ENCODE measurements at places on chromosomes 2 and 18.

- no peak for DNase-seq
Measured at GRCh38 chr18:34880882-34881834, 160.1 kb upstream of the MAPRE2 start.

GRCh38 chr2:192585418-192585817 lies 390.7 kb upstream of the TMEFF2 start:
- no peak for DNase-seq

GRCh38 chr2:100905132-100905805 lies 85.3 kb downstream of the NPAS2 start:
- DNase-seq, result no peak

GRCh38 chr2:187900021-187900420 lies 345.8 kb upstream of the TFPI start:
- no peak for DNase-seq

DNA sequence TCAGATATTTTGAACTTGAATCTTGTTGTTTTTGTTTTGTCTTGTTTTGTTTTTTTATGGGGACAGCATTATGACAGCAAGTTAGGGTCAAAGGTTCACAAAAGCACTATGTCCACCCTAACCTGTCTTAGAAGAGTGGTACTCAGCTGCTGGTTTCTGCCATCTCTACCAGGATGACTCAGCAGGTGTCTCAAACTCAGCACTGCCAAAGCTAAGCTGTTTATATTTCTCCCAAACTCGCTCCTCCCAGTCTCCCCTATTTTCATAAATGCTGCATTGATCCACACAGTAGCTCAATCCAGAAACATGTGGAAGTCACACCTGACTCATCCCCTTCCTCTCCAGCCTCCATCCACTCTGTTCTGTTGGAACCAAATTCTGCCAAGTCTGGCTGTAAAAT lies 134.9 kb downstream of the ZBTB7C start:
- no peak for DNase-seq

DNA sequence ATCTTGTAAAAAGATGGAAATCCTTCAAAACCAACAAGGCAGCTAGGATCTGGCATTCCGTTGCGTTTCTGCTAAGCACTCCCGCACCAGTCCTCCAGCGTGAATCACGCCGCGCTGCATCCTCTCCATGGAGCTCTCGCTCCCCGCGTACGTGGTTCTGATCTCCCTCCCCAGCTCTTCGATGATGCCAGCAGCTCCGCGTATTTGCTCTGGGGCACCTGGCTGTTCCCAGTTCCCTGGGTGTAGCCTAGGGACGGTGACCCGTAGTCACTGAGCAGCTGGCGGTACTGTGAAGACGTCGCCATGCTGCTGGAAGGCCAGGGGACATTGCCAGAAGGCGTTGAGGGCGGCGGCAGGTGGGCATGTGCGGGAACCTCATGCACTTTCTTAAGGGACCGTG lies 407.5 kb downstream of the RNF144A start:
- DNase-seq, result no peak

- DNase-seq, result no peak
Measured at GRCh38 chr2:157843935-157844334, 32.2 kb downstream of the ACVR1 start.

GRCh38 chr2:215505044-215505786 lies 69.3 kb upstream of the FN1 start:
- peak; percentile 78 for DNase-seq

- DNase-seq, result no peak
Measured at GRCh38 chr2:52084759-52085158, 1052.8 kb upstream of the NRXN1 start.

- peak; percentile 46 for DNase-seq
Measured at GRCh38 chr2:20781656-20782265, 41.1 kb downstream of the LDAH start.

- DNase-seq, result no peak
Measured at GRCh38 chr2:85180322-85181133, 47.3 kb downstream of the TCF7L1 start.

DNA sequence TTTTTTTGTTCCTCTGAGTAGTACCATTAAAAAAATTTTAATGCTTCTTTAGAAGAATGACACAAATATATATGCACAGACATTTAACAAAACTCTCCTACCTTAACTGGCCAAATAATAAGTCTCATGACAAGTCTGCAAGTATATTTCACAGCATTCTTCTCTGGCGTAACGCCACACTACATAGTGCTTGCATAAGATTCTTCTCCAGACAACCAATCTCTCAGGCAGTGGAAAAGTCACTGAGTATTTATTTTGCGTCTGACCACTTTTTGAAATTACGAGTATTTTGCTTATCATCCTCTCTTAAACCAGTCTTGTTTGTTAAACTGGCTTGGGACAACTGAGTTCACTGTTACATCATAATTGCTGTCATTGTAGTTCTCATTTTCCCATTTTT lies 749.2 kb downstream of the ADCYAP1 start:
- DNase-seq, result no peak

DNA sequence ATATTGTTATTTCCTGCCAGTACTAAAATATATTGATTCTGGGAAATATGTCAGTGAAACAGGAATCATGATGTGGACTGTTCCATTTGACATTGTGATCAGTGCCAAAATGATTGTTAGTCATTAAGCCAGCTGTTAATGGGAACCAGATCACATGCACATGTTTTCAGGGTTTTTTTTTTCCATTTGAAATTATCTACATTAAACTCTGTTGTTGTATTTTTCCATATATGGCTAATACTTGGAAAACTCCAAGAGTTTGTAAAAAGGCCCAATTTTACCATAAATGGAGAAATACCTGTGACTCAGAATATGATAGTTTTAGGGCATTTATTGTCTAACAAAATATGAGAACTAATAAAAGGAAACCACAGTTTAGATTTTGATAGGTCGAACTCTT lies 13.4 kb downstream of the ITGAV start:
- DNase-seq, result no peak

DNA sequence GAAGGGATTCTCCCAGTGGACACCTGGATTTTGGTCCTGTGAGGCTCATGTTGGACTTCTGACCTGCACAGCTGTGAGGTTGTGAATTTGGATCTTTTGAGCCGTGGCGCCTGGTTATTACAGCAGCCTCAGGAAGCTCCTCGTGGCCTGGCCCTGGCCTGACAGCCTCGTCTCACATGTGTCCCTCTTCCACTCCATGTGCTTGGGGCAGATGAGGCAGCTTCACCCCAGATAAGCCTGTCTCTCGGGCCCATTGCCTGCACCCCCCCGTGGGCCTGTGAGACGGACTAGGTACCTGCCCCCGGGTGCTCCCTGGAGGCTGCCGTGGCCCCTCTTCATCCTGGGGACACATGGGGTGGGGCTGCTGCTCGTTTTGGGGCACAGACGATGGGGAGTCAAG lies 51.2 kb downstream of the CTDP1 start:
- DNase-seq, result no peak

DNA sequence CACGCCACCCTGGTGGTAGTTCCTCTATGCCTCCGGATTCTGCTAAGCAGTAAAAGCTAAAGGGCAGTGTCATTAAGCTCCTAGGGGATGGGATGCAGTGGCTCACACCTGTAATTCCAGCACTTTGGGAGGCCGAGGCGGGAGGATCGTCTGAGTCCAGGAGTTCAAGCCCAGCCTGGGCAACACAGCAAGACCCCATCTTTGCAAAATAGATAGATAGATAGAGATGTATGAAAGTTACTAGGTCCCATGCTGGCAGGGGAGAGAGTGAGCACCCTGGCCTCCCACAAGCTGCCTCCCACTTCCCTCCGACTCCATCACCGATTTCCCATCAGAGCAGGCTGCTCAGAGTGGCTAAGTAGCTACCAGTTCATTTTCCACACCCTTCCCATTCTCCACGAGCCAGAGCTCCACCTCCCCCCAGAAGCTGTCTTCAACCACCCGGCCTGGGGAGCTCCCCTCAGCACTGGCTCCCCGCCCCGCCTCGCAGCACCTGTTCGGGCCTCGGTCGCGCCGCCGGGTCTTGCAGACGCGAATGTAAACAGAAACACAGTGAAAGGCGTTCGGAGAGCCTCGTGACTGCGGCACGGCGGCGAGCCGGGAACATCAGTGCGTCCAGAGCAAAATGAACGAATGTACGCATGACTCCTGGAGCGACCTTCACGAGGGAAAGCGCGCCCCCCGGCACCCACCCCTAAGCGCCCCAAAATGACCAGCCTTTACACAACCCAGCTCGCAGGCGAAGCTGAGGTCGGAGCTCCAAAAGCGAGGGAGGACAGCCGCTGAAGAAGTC lies 598 bp upstream of the CEP68 start:
- DNase-seq, result peak; percentile 46

DNA sequence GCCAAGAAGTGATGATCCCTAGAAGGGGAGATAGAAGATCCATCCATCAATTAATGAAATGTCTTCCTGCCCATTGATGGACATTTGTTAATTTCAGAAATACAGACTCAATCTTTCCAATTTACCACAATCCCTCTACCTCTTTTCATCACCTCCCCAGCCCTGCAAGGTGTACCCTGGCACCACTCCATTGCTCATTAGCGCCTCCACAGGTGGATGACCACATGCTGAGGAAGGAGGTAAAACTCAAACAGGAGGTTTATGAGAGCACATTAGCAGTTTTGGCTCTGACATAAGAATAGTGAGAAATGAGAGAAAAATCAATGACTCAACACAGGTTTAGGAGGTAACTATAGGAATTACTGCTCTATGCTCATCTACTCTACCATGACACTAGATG lies 208.0 kb downstream of the C1D start:
- no peak for DNase-seq

DNA sequence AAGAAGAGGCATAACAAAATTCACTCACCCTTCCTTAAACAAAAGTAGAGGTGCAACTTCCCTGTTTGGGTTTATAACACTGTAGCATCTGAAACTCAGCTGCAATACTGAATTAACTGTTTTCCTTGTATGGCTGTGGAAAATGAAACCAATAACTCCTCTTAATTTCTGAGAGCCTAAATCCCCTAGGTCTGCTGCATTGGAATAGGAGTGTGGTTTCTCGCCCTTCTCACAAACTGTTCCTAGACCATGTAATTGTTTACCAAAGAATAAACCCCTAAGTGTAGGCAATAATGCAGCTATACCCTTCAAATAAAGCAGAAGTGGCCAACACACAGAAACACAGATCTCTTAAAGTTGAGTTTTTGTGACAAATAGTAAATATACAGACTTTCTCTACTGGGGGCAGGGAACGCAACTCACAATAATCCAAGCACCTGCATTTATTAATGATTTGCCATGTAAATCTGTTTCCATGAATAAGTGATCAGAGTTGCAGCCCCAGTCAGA lies 52.0 kb downstream of the RASGRP3 start:
- DNase-seq, result no peak

- no peak for DNase-seq
Measured at GRCh38 chr18:13191779-13192178, 26.8 kb upstream of the LDLRAD4 start.

DNA sequence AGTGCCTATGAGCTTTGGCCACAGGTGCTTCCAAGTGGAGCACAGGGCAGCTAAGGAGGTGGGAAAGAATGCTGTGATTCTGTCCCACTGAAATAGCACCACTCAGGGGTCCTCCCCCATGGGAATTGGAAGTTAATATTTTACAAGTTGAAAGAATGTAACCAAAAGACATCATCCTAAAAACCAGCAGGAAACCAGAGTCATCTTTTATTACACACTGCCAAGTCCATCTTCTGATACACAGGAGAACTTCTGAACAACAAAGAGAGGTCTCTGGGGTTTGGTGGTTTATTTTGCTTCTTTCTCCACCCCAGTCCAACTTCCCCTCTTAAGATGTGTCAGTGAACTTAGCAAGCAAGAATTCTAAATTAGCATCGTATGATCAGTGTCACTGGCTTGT lies 47.7 kb downstream of the COLEC12 start:
- peak; percentile 51 for DNase-seq

- DNase-seq, result no peak
Measured at GRCh38 chr2:45770811-45771210, 119.3 kb downstream of the PRKCE start.

- DNase-seq, result no peak
Measured at GRCh38 chr2:194486326-194486725, 1170.7 kb upstream of the SLC39A10 start.

DNA sequence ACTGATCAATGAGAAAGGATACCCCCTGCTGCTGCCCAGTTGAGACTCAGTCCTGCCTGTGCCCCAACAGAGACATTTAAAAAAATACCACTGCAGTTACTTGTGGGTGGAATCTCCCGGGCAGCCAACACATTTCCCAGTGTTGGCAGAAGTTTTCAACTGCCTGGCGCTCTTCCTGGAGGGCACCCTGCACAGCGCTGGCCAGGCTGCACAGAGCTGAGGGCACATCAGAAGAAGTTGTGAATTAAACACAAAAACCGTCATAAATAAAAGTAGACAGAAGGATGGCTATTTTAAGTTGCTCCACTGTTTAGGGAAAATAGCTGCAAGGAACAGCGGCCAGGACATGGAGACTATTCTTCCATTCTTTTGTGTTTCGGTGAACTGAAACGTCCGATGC lies 110.2 kb upstream of the THOC1 start:
- DNase-seq, result no peak

DNA sequence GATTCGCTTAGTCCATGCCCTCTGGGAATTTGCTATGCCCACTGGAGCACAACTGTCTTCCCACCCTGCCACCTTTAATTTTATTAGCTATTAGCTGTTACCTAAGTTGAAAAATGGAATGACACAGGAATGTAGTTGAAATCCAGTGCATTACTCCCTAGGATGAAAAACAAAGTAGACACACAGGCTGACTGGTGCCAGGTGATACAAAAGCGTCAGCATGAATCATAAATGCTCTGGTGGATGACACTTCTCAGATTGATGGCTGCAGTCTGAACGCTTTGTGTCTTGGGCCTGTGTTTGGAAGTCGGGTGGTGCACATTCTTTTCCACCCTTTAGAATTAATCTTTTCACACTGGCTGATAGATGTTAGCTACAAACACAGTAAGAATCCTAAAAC lies 802.0 kb downstream of the DCC start:
- DNase-seq, result no peak

GRCh38 chr2:189412330-189412953 lies 28.8 kb upstream of the WDR75 start:
- peak; percentile 65 for DNase-seq

- DNase-seq, result no peak
Measured at GRCh38 chr2:75641587-75641986, 5.0 kb upstream of the MRPL19 start.

DNA sequence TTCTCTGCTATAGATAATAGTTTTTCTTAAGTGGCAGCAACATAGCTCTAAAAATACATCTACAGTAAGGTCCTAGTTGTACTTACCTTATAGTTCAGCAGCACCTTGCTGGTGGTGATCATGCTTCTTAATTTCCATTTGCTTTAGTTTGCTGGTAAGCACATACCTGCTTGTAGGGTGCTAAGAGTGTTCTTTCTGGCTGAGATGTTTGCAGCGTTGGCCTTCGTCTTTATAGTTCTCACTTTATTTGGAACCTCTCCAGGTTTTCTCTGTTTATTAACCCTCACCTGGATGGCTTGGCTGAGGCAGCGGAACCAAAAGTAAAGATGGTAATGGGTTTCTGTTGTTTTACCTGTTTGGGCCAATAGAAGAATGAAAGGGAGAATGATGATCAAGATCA lies 123.6 kb upstream of the EFEMP1 start:
- DNase-seq, result no peak

DNA sequence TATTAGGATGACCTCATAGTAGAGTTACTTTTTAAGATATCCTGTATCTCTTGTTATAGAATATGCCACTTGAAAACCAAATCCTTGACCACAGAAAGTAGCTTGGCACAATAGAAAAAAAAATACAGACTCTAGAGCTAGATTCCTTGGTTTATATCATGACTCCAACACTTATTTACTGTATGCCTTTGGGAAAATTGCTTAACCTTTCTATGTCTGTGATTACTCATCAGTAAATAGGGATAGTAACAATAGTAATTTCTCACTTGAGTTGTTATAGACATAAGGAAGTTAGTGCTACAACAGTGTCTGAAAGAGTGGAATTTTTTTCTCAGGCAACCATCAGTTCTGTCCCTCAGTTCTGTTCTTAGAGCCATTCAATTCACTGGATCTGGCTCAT lies 193.8 kb downstream of the GULP1 start:
- DNase-seq, result no peak

All from suppressor macrophage treated with lipopolysaccharide for 1 hour (primary cell).